ENCODE measurements at places on chromosomes 3 and 15. TPM values are rescaled to one million over a fixed set of nuclear protein-coding genes. Genes with fewer than 3 reads are reported as not detected.

SLC24A5 gene
- total RNA-seq: not detected

CCDC50 gene
- total RNA-seq: 80.9 TPM

UBA3 gene
- total RNA-seq: 40.2 TPM

GPR62 gene
- total RNA-seq: not detected

PTPRG gene
- 0.29 TPM for total RNA-seq

SAMMSON gene
- not detected for total RNA-seq

COLQ gene
- total RNA-seq: 1.5 TPM

MAP6D1 gene
- 12.4 TPM for total RNA-seq

ITIH1 gene
- total RNA-seq: not detected

ANKRD34C gene
- not detected for total RNA-seq

PLA2G4D gene
- 0.17 TPM for total RNA-seq

ZCWPW2 gene
- total RNA-seq: not detected

TRIM71 gene
- 0.17 TPM for total RNA-seq

DNA sequence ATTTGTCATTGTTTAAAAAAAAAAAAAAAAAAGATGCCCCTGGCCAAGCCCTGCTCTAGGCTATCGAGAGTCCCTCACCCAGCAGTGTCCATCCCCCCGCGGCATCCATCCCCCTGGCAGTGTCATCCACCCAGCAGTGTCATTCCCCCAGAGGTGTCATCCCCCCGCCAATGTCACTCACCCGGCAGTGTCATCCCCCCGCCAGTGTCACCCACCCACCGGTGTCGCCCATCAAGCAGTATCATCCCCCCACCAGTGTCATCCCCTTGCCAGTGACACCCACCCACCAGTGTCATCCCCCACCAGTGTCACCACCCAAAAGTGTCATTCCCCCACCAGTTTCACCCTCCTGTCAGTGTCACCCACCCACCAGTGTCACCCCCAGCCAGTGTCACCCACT lies 99.3 kb upstream of the PRR20G start:
- DNase-seq: no peak

GRCh38 chr15:31523655-31524049 lies 197.0 kb downstream of the KLF13 start:
- DNase-seq: no peak

DNA sequence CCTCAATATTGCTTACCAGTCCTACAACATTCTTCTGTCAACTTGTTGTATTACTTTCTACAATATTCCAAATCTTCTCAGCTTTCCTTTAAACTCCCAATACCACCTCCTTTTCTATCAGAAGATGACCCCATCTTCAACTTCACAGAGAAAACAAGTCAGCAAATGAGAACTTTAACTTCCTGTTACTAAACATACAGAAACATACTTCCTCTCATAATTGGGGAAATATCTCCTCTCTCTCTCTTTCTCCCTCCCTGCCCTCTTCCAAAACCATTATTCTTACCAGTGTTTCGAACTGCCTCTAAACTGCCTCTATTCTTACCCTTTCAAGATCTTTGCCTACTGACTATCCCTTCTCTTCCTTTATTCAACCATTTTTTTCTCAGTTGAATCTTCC lies 1.8 kb upstream of the SNAP23 start:
- DNase-seq: no peak

DNA sequence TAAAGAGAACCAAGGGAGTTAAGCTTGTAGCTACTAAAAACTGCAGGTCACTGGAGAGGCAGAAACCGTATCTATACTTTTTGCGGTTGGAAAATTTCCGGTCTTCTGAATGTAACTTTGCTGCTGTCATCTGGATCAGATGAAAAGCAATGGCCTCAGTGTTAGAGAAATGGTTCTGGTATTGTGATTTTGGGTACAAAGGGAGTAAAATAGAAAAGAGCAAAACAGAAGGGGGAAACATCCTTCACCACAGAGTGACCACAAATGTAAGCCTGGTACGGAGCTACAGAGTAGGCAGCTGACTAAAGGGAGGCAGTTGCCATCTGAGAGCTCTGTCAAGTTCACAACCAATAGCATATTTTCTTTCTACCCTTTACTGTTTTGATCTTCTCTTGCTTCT lies 5.6 kb downstream of the CD96 start:
- DNase-seq: no peak

- DNase-seq: no peak
These were observed 4.5 kb downstream of the PLXNB1 start for GRCh38 chr3:48425281-48425812.

DNA sequence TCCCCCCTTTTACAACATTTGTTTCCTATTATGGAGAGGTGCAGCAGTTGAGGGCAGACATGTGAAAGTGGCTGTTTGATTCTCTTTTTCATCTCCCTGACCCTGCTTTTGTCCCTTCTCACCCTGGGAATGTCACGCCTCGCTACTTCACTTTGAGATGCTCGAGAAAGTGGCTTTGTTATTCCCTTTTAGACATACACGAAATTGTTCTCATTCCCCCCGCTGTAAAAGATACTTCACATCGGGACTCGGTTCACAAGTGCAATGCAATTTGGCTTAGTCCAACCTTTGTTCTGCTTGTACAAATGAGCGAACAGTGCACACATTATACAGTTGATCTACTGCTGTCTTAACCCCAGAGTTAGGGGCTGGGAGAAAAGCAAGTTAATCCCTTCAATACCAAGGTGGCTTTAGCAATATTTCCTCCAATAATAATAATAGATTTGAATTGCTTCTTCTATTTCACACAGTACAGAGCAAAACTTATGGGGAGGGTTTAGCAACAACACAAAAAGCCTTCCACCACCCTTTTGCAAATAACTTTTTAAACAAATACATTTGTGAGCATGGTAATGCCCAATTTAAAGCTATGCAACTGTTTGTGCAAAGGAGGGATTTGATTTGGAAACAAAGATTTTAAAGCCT lies 5.7 kb upstream of the FOXB1 start:
- no peak for DNase-seq

GRCh38 chr3:148711981-148712666 lies 14.4 kb downstream of the AGTR1 start:
- peak; percentile 29 for DNase-seq

DNA sequence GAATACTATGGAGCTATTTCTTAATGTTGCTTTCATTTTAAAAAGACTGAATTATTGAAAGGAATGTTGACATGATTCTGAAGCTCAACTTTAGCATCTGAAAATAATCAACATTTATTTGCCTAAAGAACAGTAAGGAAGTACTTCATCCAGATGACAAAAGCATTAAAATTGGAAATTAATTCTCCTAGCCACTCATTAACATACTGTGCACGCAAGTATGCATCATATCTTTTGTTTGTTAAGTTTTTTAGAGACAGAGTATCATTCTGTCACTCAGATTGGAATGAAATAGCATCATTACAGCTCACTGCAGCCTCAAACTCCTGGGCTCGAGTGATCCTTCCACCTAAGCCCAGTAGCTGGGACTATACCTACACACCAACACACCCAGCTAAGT lies 632.1 kb upstream of the ALCAM start:
- DNase-seq: no peak

- peak; percentile 66 for DNase-seq
These were observed 8.8 kb downstream of the GPR87 start for GRCh38 chr3:151307583-151308488.

DNA sequence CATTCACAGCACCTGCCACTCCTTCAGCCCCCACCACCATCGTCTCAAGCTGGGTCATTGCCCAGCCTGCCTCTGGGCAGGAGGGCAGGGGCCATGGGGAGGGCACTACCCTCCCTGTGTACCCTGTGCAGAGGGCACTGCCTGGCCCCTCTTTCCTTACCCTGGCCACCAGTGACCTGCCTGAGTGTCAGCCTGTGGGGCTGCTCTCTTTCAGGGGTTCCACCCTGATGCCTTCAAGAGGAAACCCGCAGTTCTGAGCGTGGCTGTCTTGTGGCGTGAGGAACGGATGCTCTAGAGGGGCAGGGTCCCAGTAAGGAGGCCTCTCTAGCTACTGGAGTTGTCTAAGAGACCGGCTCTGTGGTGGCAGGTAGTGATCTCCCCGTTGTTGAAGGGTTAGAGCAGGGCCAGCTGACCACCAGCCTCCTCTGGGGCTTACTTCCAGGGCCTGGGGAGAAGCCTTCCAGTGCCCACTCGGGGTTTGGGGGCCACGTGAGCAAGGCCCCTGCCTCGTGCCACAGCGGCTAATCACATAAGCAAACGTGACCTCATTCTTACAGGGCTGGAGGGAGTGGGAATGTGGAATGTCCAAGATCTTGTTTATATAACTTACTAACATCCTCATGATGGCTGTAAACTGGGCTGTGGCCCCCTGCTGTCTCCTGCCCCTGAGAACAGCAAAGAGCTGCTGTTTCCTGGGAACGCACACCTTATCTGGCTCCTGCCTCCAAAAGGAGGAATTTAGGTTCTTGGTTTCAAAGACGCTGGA lies 31.4 kb upstream of the SEC13 start:
- DNase-seq: peak; percentile 70

- no peak for DNase-seq
These were observed 10.8 kb downstream of the CTSH start for GRCh38 chr15:78933823-78934654.

DNA sequence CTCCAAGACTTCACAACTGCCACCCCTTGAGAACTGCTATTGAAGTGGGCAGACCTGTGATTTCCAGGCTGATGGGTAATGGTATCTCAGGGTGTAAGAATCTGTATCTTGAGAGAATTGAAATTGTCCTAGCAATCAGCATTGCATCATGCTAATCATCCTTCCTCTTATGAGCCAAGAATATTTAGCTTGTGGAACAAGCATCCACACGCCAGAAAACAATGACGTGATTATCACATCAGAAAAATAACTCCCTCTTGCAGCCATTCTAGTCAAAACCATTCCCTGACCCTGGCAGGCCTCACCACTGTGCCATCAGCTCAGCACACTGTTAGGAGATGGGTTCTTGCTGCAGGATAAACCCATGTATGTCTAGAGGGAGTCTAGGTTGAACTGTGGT lies 6.7 kb downstream of the BCL2L10 start:
- no peak for DNase-seq

GRCh38 chr3:48684054-48684349 lies 1.7 kb downstream of the NCKIPSD start:
- DNase-seq: no peak

- DNase-seq: no peak
These were observed 25.5 kb upstream of the PDHB start for GRCh38 chr3:58459160-58459559.

DNA sequence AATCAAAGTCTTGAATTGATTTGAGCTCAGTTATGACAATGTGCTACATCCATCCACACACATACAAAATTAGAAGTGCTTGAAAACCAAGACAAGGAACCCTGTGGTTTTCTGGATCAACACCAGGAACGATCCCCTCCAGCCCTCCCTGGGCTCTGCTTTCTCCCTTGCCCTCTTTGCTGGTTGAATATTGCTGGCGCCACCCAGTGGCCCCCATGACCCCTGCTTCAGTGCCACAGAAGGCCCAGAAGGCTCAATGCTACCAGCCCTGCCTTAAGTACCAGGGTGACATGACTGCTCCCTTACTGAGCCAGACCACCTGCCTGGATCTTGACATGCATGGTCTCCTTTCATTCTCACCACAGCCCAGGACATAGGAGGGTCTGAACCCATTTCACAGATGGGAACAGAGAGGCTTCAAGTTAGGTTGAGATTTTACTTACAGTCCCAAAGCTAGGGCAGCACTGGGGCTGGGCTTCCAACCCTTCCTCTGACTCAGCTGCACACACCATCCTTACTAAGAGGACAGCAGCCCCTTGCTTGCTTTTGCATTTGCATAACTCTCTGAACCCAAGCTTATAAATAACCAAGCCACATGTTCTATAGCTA lies 15.0 kb downstream of the IL12A start:
- peak; percentile 78 for DNase-seq

- peak; percentile 85 for DNase-seq
These were observed 93.2 kb upstream of the LRIG1 start for GRCh38 chr3:66593978-66594377.

DNA sequence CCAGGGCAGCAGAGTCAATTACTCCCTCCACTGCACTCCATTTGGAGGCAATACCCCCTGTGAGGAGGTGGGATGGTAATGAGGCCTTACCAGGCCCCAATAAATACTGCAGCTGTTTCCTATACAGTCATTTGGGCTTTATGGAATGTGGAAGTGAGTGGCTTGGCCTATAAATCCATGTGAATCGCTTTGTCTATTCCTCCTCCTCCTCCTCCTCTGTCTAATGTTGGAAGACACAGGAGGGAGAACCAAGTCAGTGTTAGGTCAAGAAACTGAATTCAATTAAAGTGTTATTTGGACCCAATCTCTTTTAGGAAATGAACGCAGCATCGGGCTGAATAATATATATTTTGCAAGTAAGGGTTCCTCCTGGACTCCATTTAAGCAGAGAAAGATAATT lies 17.3 kb upstream of the SRGAP3 start:
- no peak for DNase-seq

DNA sequence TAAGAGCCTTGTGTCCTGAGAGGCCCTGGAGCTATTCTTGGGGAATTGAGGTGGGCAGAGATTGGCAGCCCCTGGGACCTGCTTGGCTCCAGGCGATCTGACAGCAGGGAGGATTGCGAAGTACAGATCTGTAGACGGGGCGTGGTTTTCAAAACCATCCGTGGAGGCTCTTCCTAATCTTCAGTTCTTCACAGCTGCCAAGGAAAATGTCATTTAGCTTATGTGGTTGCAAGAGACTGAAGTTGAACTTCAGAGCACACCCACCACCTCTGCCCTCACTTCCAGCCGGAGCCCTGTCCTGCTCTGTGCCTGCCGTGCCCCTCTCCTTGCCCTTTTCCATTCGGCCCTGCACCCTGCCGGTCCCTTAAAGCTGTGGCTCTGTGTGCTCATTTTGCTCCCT lies 12.9 kb downstream of the NISCH start:
- DNase-seq: no peak

GRCh38 chr15:91723959-91724358 lies 129.5 kb upstream of the SLCO3A1 start:
- no peak for DNase-seq

Data from PC-3 (cell line).